Stimulated activated effector memory CD8-positive, alpha-beta T cell treated with anti-CD3 and anti-CD28 coated beads, Interleukin-12 subunit alpha, Interleukin-12 subunit beta, amount 100 ng/mL, for 72 hours (primary cell): ENCODE measurements at places on chromosomes 5 and 9.

DNA sequence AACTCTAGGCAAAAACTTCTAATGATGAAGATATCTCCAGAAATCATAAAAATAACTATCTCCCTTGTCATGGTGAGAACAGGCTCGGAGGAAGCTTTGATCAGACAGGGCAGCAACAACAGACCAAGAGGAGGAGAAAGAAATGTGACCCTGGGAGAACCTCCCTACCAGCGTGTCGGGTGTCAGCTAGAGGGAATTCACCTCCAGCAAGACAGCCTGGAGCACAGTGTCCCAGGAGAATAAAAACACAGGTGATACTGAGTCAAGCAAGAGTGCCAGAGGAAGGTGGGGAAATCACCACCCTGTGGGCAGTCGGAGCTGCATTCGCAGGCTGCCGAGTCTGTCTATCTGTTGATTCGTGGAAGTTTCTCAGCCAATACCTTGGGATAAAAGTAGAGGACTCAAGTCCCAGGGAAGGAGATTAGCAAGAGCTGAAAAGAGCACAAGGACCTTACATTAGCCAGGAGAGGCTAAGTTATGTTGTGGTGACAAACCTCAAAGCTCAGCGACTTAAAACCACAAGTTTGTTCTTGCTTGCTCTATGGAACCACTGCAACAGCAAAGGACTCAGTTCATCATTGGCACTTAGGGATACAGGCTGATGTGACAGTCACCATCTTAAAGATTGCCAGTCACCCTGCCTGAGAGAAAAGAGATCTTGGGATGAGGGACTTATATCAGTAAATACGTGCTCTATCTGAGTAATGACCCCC is 598.3 kb downstream of the CCDC171 start:
- DNase-seq, result no peak

- DNase-seq, result no peak
Observed at GRCh38 chr5:172491481-172491880, 37.2 kb upstream of the SH3PXD2B start.

GRCh38 chr9:133606708-133607025 is 2.5 kb downstream of the FAM163B start:
- DNase-seq, result no peak

GRCh38 chr5:154702477-154702876 is 52.7 kb upstream of the LARP1 start:
- no peak for DNase-seq

GRCh38 chr5:146024034-146024433 is 81.3 kb downstream of the PLAC8L1 start:
- DNase-seq, result no peak

GRCh38 chr5:43268188-43268820 is 44.9 kb downstream of the HMGCS1 start:
- DNase-seq, result no peak

DNA sequence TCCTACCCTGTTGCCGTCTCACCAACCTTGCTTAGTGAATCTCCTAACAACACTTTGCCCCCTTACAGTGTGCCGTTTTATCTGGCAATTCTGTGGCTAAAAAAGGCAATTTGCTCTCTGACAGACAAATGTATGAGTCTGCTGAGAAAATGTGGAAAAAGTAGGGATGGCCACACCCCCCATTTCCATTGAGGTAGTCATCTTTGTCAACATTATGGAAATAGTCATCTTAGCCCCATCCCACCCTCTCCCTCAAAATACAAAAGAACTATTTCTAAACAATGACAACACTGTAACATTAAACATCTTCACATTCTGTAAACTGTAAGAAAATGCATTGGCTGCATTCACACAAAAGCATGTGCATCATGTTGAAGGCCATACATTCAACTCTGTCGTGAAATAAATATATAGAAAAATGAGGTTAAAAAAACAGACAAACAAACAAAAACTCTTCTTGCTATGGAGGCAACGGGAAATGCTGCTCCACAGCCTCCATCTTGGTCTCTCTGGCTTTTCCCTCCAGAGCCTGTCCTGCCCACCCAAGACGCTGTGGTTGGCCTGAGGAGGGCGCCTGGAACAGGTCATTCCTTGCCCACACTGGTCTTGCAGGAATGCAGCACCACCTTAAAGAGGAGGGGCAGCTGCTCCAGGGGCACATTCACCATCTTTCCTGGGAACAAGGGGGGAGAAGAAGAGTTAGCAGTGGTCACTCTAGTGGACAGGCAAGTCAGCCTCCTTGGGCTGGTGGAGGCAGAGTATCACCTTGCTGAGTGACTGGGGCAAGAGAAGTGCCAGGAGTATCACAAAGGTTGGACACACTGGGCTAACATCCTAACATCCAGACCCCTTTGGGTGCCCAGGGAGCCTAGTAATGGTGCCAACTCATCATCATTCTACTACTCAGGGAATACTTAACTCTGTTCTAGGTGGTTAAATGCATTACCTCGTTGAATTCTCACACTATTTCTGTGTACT is 15.2 kb upstream of the NR5A1 start:
- no peak for DNase-seq

- DNase-seq, result no peak
Observed at GRCh38 chr5:127951791-127952190, 131.8 kb upstream of the SLC12A2 start.

DNA sequence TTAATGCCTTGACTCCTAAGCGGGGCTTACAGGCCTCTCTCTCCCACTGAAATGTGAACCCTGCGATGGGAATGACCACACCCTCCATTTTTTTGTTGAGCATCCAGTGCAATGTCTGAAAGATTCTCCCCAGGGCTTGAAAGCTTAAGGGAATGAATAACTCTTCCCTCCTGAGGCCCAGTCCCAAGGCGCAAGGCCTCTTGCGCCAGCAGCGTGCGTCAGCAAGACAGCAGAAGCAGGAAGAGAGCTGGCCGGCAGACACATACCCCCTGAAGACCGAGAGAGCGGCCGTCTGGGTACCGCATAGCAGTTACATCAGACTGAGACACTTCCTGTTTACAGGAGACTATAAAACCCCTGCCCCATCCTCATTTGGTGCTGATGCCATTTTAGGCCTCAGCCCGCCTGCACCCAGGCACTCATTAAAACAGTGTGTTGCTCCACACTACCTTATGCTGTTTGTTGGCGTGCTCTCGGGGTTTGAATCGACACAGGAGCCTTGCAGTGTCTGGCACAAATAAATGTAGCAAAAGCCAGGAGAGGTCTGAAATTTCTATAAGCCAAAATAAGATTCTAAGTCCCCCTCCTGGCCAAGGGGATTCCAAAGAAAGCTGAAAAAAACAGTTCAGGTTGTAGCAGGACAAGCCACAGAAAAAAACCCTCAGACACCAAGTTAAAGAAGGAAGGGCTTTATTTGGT is 62.3 kb downstream of the GDNF start:
- DNase-seq, result no peak

DNA sequence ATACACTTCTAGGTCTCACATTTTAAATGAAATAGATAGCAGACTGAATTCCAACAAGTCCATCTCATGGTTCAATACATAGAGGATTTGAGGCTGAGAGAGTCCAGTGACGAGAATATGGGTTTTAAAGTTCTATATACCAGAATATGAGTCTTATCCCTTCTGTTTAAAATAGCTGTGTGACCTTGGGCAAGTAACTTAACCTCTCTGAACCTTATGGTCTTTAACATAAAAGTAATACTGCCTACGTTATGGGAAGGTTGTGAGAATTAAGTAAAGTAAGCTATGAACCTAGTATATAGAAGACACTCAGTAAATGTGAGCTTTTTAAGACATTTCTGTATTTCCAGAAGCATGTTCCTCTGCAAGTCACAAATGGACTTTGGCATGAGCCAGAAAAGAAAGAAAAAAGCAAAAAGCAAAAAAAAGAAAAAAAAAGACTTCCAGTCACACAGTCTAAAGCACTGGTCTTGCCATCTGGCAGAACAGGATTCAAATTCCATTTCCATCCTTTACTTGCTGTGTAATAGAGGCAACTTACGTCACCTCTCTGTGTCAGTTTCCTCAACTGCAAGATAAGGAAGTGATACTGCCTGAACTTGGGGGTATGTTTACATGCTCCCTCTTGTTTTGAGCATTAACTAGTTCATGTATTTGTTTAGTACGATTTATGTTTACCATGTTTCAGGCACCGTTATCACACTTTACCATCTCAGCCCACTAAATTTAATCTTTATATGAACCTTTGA is 248.2 kb downstream of the TRIM32 start:
- DNase-seq, result no peak

DNA sequence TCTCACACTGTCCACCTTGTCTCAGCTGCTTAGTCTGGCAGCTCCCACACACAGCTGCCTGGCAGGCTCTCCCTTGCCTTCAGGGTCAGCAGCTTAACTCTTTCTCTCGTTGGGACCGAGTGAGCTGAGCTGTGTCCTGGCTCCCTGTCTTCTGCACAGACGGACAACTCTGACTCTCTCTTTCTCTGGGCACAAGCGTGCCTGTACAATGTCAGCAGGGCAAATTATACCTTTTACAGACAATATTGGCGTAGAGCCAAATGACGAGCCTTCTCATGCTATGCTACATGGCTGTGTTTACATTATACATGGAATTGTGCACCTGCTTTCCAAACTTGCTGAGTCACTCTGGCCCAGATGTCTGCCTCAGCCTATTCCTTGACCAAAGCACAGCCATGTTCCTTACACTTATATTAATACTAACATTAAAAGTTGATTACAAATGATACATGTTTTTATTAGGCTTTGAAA is 188.6 kb downstream of the CYLC2 start:
- no peak for DNase-seq

GRCh38 chr9:72228282-72228681 is 79.0 kb downstream of the GDA start:
- DNase-seq, result no peak

DNA sequence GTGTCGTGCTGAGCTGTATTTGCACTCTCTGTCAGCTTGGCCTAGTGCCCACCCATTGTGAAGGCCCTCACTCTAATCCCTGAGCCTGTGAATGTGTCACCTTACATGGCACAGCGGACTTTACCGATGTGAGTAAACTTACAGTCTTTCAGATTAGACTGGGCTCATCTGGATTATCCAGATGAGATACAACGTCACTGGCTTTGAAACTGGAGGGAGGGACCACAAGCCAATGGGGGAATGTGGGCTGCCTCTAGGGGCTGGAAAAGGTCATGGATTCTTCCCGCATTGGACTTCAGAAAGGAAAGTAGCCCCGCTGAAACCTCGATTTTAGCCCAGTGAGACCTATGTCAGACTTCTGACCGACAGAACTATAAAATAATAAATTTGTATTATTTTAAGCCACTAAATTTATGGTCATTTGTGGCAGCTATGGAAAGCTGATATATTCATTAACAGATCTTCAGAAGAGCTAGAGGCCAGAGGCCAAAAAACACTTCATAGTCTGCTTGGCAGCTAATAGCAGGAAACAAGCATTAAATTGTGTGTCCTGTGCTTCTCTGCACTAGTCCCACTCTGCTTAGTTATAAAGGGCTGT is 139.0 kb upstream of the GAS1 start:
- no peak for DNase-seq

DNA sequence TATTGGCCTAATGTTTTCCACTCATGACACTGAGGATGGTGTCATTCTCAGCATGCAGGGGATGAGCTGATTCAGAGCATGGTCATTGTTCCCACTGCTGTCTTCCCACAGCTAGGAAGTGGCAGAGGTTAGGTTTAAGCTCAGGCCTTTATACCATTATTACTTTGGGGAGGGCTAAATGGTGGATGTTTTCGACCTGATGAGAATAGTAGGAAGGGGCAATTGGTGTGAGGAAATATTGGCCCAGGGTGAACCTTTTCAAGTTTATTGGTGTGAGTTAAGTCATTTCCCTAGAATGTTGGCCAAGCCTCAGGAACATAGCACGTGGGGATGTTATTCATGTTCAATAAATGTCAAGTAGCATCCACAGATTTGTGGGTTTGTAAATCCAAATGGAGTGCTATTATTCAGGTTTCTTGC is 59.6 kb downstream of the ARHGAP26 start:
- no peak for DNase-seq

DNA sequence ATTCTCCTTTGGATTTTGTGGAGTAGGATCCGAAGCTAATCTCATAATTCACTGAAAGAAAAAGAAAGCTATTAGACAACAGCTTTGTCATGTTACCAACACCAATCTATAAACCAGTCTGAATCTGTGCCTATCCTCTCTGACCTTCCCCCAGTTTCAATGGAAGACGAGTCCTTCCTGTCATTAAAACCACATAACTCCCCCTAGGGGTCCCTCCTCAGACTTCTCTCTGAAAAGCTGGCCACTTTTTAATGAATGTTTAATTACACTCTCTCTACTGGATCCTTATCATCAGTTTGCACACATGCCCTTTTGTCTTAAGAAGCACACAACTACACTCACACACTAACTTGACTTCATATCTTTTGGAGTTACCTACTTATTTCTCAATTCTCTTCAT is 98.0 kb upstream of the TSLP start:
- DNase-seq, result no peak

DNA sequence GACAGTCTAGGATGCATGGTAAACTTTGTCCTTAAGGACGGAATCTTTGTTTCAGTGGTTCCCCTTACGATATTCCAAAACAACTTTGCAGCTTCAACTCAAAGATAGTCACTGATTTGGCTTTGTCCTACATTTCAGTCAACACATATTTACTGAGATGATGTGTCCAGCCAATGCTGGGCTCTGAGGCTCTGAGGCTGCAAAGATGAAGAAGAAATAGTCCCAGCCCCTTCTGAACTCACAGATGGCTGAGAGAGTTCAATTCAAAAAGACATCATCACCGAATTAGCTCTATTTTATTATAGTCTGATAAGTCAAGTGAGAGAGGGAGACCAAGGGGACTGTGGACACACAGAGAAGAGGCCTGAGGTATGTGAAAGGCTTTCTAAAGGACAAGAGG is 544.0 kb downstream of the ACTL7B start:
- DNase-seq, result no peak

DNA sequence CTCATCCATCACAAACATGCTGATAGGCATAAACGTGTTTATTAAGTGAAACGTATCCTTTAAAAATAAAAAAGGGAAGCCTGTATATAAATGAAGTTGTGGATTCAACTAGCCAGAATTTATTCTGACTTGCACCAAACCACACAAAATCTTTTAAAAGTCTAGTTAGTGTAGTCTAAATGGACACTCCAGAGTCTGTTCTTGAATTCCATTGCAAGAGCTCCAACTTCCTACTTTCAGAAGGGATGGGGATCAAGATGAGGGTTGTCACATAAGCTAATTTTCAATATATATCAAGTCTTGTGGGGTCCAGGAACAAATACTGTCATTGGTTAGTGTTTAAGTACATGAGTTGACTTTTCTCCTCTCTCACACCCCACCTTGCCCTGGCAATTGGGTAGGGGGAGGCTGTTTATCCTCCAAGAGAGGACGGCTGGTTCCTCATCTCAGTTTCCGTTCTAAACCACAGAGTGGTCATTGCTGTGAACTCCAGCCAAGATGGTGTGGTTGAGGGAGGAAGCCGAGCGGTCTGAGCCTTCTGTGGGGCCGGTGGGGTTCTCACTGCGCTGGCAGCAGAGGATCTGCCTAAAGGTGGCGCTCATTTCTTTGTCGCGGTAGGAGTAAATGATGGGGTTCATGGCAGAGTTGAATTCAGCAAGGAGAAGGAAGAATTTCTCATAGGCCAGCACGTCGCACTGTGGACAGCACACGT is 163.2 kb downstream of the LPAR1 start:
- DNase-seq, result no peak

- no peak for DNase-seq
Observed at GRCh38 chr9:126112135-126112720, 214.4 kb upstream of the MVB12B start.

- no peak for DNase-seq
Observed at GRCh38 chr5:166781737-166782136, 1509.7 kb upstream of the WWC1 start.
